ENCODE measurements at places on chromosomes 12 and 14. TPM values are rescaled to one million over a fixed set of nuclear protein-coding genes. Genes with fewer than 3 reads are reported as not detected.

Gene MANSC1
- polyA plus RNA-seq, result 8.1 TPM

GRCh38 chr14:50813544-50813863, 17.5 kb downstream of the NIN start:
- H3K4me1 ChIP-seq, result no peaks in the 10 kb centered on the region
- no peaks in the 10 kb centered on the region for H3K36me3 ChIP-seq
- DNase-seq, result peak; percentile 59
- no peaks in the 10 kb centered on the region for H3K27me3 ChIP-seq
- no peak overlapping the region for H3K27ac ChIP-seq

Gene MGAT4C
- 0.34 TPM for polyA plus RNA-seq

DNA sequence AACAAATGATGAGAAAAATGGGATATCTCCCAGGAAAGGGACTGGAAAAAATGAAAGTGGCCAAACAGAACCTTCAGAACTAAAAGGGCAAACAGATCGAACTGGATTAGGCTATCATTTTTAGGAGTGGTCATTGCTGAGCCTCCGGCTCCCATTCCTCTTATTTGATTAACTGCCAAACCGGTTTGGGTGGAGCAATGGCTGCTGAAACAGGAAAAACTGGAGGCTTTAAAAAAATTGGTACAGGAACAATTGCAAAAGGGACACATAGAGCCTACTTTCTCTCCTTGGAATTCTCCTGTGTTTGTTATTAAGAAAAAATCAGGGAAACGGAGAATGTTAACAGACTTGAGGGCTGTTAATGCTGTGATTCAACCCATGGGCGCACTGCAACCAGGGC, 49.7 kb downstream of the TNFAIP2 start:
- H3K4me3 ChIP-seq, result no peak overlapping the region
- no peak overlapping the region for H3K27ac ChIP-seq
- no peak for DNase-seq
- H3K4me1 ChIP-seq, result no peaks in the 10 kb centered on the region
- H3K36me3 ChIP-seq, result no peaks in the 10 kb centered on the region
- peaks cover 2% of the 10 kb centered on the region for H3K27me3 ChIP-seq

- DNase-seq, result no peak
- H3K4me1 ChIP-seq, result peaks cover 26% of the 10 kb centered on the region
- H3K27me3 ChIP-seq, result no peaks in the 10 kb centered on the region
- no peaks in the 10 kb centered on the region for H3K36me3 ChIP-seq
- no peak overlapping the region for H3K4me3 ChIP-seq
These were observed 3.5 kb downstream of the IFI27 start for GRCh38 chr14:94113908-94114588.

GRCh38 chr12:25352083-25352918, 101.6 kb upstream of the KRAS start:
- DNase-seq, result no peak
- no peaks in the 10 kb centered on the region for H3K27me3 ChIP-seq
- H3K4me3 ChIP-seq, result no peak overlapping the region
- no peak overlapping the region for H3K27ac ChIP-seq
- no peaks in the 10 kb centered on the region for H3K36me3 ChIP-seq

DNA sequence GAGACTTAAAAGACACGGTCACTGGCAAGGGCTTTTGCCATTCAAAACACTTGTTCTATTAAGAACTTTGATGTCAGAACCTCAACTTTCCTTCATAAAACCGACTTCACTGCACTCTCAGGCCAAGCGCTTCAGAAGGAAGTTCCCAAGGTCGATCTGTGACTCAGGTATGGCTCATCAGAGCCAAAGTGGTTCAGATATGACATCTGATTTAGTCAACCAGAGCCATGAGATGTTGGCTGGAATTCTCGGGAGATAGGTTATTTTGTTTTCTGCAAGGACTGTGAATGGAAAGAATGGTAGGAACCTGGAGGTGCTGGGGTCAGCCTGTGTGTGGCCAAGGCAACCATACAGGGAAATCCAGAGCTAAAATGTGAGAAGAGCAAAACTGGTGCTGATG, 445.6 kb downstream of the GLT1D1 start:
- no peak overlapping the region for H3K27ac ChIP-seq
- H3K27me3 ChIP-seq, result no peaks in the 10 kb centered on the region
- no peaks in the 10 kb centered on the region for H3K4me1 ChIP-seq
- H3K36me3 ChIP-seq, result no peaks in the 10 kb centered on the region
- DNase-seq, result no peak

Gene TCL1B
- not detected for polyA plus RNA-seq

Gene ALX1
- polyA plus RNA-seq, result 0.17 TPM

DNA sequence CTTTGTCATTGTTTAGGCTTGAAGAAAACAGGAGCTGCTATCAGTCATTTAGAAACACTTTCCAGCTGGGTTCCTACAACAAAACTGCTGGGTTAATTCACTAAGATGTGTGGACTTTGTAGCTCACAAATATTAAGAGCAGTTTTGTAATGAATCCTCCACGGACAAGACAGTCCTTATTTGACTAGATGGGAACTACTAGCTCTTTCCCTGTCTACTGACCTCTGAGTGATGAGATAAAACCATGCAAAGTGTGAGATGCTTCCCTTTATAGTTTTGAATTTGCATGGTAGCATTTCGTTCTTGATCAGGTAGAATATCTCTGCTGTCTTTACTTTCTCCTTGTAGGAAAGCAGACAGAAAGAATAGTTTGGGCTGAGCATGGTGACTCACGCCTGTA, 72.9 kb upstream of the STXBP6 start:
- H3K4me1 ChIP-seq, result peaks cover 3% of the 10 kb centered on the region
- H3K36me3 ChIP-seq, result no peaks in the 10 kb centered on the region
- no peak for DNase-seq
- no peaks in the 10 kb centered on the region for H3K27me3 ChIP-seq
- no peak overlapping the region for H3K4me3 ChIP-seq

- no peaks in the 10 kb centered on the region for H3K27me3 ChIP-seq
- peak overlapping the region; percentile 49 for H3K27ac ChIP-seq
- DNase-seq, result peak; percentile 33
- no peaks in the 10 kb centered on the region for H3K36me3 ChIP-seq
- H3K4me3 ChIP-seq, result no peak overlapping the region
These were observed 45.5 kb upstream of the RERGL start for GRCh38 chr12:18135509-18135908.

Gene EXOC3L4
- polyA plus RNA-seq, result 0.23 TPM

DNA sequence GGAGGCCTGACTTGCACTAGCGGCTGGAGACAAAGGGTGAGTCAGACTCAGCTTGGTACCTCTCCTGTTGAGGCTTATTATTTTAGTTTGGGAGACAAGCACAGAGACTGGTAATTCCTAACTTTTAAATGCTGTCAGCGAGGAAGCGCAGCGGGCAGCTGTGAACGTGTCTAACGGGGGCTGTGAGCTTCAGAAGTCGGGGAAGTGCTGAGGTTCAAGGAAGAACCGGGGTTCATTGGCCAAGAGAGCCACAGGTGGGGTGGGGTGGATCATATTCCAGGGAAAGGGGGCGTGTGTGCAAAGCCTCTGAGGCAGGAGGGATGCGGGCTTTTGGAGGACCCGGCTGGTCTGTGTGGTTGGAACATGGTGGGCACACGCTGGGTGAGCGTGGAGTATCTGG, 36.1 kb upstream of the ADGRD1 start:
- peaks cover 8% of the 10 kb centered on the region for H3K4me1 ChIP-seq
- DNase-seq, result no peak
- no peak overlapping the region for H3K27ac ChIP-seq
- no peak overlapping the region for H3K4me3 ChIP-seq

GRCh38 chr14:33715227-33715528, 235.7 kb downstream of the EGLN3 start:
- H3K36me3 ChIP-seq, result no peaks in the 10 kb centered on the region
- no peak overlapping the region for H3K27ac ChIP-seq
- H3K4me3 ChIP-seq, result no peak overlapping the region
- no peak for DNase-seq
- no peaks in the 10 kb centered on the region for H3K4me1 ChIP-seq
